DMS153 (cell line): ENCODE measurements at places on chromosomes 4 and X.
A peak's percentile ranks its signal among the peaks of the same experiment; 100 is the strongest.

- no peak for DNase-seq
Measured at GRCh38 chr4:174912919-174913543, 5.1 kb upstream of the ADAM29 start.

DNA sequence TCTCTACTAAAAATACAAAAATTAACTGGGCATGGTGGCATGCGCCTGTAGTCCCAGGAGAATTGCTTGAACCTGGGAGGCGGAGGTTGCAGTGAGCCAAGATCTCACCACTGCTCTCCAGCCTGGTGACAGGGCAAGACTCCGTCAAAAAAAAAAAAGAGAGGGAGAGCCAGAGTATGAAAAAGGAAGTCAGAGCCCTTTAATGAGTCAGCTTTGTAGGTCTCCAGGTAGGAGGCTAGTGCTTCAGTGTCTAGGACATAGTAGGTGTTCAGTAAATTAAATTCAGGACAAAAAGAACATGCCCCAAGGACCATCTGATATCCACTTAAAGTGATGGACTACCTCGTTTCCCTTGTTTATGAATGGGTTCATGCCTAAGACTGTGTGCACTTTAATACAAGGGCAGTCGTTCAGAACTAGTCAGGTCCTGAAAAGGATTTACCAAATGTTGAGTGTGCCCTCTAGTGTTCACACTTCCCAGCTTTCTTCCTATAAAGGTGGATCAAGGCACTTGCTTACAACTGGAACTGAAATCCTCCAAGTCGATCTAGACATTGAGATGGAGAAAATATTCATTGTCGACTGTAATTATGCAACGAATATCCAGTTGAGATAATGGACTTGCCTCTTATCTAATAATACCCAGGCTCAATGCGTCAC lies 29.0 kb downstream of the F9 start:
- peak; percentile 66 for DNase-seq

GRCh38 chrX:133306316-133306715 lies 88.2 kb upstream of the TFDP3 start:
- DNase-seq = no peak

DNA sequence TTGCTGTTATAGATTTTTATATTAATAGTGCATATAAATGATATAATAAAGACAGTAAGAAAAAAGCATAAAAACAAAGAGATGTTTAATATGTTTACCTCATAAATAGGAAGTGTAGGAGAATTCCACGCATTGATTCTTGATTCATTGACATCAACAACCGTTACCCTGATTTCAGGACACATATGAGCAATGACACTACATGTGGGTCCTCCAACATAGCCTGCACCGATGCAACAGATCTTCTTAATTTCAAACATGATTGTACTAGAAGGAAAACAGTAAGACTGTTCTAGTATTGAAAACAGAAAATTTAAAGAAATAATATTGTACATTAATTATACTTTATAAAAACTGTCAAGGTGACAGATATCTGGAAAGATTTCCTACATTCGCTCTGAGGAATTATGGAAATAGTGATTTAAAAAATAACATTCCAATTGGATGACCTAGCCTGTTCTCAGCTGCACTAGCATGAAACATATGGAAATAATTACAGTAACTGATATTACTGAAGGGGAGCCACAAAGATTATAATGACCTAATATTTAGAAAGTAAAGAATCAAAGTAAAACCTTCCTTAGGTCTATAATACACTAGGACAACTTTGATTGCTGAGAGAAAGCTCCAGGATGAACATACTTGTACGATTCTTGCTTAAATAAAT lies 5.9 kb downstream of the UGDH start:
- DNase-seq = no peak

GRCh38 chrX:10450959-10451355 lies 169.4 kb downstream of the MID1 start:
- DNase-seq = no peak

DNA sequence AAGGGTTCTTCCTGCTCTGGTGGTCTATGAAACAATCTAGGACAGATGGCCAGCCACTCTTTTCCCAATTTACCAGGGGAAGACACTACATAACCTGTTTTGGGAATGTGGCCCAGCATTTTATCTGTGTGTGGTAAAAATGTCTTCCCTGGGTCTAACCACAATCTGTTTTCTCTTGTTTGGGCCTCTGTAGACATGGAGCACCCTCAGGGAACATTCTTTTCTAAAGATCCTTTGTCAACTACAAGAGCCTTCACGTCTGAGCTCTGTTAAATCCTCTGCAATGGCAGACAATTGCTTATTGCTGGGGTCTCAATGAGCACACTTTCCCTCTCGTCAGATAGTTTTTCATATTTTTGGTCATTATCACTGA lies 35.5 kb downstream of the PLAC1 start:
- no peak for DNase-seq

GRCh38 chr4:48725414-48725813 lies 54.7 kb downstream of the FRYL start:
- DNase-seq = no peak

DNA sequence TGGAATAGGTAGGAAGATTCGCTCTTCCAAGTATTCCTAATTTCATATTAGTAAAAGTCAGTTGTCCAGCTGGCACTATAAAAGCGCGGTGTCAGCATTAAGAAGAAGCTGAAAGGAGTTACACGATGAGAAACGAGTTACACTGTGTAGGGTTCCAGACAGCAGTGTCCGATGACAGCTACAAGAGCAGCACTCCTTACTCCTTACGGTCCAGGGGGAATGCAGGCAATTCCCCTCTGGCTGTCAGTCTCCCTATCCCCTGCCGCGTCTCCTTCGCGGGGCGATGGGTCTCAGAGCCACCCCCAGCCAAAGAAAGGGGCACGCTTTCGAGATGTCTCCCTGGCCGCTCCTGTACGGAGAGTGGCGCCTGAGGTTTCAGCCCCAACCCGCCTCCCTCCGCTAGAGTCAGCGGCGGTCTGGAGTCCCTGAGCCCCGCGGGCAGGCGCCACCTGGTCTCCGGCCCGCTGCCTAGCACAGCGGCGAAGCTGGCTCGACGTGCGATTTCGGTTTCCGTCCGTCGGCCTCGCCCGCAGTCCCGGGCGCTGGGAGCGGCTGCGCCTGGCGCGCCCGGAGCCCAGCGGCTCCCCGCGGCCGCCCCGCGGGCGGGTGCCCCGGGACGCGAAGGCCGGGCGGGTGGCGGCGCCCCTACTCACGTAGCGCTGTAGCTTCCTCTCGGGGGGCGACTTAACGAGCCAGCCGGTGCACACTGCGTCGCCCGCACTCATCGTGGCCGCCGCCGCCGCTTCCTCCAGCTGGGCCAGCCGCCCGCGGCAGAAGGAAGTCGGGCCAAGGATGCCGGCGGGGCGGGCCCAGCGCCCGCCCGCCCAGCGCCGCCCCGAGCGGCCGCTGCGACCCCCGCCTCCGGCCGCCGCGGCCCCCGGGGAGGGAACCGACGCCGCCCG lies at the start of gene GAB3:
TSS of gene GAB3 (minus strand) at position 777 of the 902 bp plus-strand sequence. CDS start at position 725, 52 bp downstream.
- peak; percentile 36 for DNase-seq

DNA sequence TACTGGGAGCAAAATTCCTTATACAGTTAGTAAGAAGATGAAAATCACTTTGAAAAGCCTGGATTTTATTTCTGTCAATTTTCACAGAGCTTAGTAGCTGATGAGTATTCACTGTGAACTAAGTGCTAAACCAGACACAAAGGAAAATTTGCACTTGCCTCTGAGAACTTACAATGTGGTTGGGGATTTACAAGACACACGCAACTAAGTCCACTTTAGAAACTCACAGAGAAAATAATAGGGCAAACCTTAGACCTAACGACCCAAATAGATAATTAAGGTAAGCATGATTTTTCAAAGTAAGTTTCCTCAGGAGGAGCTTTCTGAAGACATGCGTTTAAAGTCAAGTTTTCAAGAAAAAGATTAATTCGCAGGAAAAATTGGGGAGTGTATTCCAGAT lies 708.9 kb downstream of the ADGRL3 start:
- no peak for DNase-seq

DNA sequence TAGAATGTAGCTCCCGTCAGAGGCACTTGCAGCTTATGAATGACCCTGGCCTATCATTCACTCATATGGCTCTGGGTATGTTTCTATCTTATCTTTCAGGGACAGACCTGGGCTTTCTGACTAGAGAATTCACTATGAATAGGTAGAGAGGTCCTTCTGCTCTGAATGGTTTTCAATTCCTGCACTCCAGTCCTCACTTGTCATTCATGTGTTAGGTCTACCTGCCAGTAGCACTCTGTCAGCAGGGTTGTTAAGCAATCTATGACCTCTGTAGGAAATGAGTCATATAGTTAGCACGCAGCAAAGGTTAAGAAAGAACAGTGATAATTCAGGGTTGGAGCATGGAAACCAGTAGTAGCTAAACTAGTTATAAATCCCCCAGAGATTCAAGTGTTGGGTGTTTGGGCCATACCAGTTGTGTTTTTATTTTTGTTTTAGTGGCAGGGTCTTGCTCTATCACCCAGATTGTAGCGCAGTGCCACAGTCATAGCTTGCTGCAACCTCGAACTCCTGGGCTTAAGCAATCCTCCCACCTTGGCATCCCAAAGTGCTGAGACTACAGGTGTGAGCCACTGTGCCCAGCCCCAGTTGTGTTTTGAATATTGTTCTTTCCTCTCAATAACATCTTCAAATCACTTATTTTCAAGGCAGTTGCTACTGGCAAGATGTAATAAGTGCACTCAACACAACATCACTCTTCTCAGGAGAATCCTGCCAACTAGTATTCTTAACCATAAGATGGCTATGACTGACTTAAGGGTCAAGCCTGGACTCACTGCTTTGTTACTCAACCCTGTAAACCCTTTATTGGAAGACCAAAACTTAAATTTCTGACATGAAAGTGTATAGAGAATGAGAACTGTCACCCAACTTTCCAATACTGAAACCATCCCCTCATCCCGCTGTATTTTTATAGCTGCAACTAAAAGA lies 25.1 kb downstream of the ARL13A start:
- DNase-seq = no peak

DNA sequence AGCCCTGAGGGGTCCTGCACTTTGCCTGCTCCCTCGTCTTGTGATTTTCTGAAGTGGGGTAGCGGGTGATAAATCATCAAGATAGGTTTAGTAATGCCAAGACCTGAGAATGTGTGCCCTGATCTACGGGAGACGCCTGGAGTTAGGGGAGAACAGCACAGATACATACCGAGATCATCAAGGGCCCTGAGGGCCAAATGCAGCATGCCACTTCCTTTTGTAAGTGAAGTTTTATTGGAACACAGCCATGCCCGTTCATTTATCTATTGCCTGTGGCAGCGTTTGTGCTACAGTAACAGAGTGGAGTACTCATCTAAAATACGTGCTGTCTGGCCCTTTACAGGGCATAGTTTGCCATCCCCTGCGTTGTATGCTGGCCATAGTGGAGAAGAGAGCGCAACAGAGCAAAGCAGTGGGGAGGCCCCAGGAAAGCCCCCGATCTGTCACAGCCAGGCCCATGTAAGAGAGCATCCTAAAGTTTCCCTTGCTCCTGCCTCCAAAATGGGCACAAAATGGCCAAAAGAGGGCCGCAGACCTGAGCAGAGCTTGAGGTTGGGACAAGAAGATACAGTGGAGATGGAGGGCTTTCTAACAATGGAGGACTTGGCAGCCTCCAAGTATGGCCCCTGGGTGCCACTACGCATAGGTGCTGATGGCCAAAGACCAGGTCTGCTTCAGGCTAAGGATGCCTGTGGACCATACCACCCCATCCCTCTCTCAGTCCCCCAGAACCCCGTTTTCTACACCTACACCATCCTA lies 167.0 kb downstream of the SMIM20 start:
- DNase-seq = no peak

GRCh38 chr4:5568336-5568735 lies 140.0 kb downstream of the EVC2 start:
- DNase-seq = no peak

- no peak for DNase-seq
Measured at GRCh38 chr4:14218641-14219040, 591.1 kb upstream of the BOD1L1 start.

DNA sequence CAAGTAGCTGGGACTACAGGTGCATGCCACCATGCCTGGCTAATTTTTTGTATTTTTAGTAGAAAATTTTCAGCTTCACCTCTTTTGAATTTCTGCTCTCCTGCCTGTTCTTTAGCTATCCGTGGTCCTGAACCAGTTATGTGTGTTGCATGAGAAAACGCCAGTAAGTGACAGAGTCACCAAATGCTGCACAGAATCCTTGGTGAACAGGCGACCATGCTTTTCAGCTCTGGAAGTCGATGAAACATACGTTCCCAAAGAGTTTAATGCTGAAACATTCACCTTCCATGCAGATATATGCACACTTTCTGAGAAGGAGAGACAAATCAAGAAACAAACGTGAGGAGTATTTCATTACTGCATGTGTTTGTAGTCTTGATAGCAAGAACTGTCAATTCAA lies 13.9 kb downstream of the ALB start:
- DNase-seq = no peak

- DNase-seq = no peak
Measured at GRCh38 chrX:23666282-23666681, 1.0 kb upstream of the PRDX4 start.

DNA sequence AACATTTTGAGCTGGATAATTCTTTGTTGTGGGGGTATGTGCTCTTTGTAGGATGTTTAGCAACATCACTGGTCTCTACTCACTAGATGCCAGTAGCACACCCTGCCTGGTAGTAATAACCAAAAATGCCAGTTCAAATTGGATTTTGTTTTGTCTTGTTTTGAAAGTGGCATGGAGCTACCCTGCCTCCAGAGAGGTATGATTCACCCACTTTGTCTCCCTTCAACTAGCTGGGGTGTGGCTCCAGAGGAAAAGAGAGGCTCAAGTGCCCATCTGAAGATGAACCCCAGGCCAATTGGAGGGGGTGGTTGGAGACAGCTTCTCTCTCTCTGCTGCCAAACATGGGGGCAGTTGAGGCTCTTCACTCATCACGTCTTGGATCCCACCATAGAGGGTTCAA lies 34.5 kb downstream of the NIPAL1 start:
- no peak for DNase-seq

DNA sequence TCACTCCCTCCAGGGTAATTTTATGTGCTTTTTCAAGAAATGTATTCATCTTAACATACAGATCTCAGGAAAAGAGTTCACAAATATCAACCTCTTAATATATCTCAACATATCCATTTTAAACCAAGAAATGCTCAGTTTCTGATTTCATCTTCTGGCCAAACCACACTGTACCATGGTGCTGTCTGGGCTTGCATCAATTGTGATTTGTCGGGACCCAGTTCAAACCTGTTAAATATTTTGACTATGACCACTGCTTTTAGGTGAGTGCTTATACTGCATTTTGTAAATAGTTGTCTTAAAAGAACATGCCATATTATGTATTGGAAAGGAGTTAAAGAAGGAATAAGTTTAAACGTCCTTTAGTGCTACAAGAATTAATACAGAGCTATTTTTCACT lies 352.1 kb downstream of the SPOCK3 start:
- no peak for DNase-seq

DNA sequence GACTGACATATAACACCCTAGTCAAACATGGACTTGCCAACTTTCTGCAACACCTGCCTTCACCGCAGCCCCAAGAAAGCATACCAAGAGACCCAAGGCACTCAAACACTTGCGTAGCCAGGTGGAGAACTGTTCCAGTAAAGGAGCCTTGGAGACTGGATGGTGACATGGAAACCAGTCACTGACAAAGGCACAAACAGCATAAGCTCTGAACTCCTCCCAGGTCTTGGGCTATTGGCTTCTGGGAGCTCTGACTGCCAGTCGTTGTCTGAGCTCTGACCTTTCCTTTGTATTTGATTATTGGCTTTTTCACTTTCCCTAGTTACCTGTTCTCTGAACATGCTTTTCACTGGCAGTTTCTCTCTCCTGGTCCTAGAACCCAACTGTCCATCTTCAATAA lies 38.3 kb downstream of the ARAP2 start:
- no peak for DNase-seq

- DNase-seq = no peak
Measured at GRCh38 chrX:9355739-9356138, 109.1 kb upstream of the TBL1X start.
